Hypothalamus (tissue), 51 donors: ENCODE measurements at places on chromosomes 1 and 21.

- DNase-seq, result no peak
These were observed 516.3 kb upstream of the BEND5 start for GRCh38 chr1:49293016-49293415.

- DNase-seq, result no peak
These were observed 6.2 kb downstream of the ECHDC2 start for GRCh38 chr1:52915211-52915854.

DNA sequence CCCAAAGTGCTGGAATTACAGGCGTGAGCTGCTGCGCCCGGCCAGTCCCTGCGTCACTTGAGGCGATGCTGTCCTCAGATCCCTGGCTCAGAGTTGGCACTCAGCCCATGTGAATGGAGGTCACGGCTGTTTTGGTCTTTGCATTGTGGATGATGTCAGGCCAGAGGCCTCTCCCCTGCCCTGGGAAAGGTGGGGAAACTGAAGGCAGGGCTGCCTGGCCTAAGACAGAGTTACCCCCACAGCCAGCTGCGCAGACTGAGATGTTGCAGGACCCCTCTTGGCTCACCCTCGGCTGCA is 821 bp downstream of the MASP2 start:
- DNase-seq, result no peak

DNA sequence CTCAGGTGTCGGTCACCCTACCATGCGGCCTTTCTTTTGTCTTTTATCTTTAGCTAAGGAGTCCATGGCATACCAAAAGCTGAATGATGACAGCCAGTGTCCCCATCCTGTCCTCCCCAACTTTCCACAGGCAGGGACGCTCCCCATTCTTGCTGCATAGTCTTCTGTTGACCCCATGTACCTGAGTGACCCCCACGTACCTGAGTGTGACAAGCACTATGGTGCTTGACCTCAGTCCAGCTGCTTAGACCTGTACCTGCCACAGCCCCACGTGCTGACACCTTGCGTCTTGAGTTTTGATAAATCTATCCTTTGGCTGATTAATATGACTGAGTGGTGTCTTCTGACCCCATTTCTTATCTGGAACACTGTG is 26.9 kb downstream of the SKI start:
- DNase-seq, result no peak

DNA sequence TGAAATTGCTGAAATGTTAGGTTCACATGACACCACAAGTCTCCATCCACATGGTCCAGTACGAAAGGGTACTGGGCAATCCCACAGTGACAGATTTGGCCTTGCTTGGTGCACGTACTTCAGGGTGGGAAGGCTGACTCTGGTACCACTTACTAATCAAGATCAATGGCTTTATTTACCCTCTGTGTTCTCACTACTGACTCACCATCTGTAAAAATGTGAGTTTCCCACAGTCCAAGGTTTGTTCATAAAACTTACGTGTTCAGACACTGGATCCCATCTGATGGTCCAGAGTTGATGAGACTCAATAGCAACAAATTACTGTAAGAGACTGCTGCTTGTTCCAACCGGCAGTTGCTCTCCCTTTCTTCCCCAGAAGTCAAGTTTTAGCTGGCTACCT is 231.7 kb downstream of the LMX1A start:
- DNase-seq, result no peak

DNA sequence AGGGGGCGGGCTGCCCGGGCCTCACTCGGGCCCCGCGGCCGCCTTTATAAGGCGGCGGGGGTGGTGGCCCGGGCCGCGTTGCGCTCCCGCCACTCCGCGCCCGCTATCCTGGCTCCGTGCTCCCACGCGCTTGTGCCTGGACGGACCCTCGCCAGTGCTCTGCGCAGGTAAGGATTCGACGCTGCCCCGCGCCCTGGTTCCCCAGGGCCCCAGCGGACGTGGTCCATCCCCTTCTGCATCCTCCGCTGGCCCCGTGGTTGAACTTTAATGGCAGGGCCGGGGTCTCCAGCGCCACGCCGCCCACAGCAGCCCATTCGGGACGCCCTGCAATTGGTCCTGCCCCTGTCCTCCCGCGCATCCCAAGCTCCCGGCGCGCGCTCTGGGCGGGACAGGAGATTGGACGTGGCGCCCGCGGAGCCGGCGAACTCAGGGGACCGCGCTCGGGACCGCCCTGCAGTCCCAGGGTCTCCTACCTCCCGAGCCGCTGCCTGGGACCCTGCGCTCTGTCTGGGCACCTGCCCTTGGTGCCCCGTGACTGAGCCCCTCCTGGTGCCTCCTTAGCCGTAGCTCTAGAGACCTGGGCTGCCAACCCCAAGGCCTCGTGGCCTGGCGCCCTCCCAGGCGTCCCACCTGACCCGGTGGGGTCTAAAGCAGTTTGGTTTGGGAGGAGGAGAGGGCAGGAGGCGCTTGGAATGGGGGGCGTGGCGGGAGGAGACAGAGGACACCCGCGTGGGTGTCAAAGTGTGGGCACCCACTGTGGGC is at the start of gene ALPL:
Gene ALPL (plus strand): TSS at position 73 of the 762 bp plus-strand sequence. CDS start 44,659 bp downstream, outside the sequence.
- DNase-seq, result no peak

- no peak for DNase-seq
These were observed 578.3 kb upstream of the NR5A2 start for GRCh38 chr1:199449221-199449620.

GRCh38 chr21:10463156-10463555 is 58.2 kb upstream of the TPTE start:
- DNase-seq, result no peak

DNA sequence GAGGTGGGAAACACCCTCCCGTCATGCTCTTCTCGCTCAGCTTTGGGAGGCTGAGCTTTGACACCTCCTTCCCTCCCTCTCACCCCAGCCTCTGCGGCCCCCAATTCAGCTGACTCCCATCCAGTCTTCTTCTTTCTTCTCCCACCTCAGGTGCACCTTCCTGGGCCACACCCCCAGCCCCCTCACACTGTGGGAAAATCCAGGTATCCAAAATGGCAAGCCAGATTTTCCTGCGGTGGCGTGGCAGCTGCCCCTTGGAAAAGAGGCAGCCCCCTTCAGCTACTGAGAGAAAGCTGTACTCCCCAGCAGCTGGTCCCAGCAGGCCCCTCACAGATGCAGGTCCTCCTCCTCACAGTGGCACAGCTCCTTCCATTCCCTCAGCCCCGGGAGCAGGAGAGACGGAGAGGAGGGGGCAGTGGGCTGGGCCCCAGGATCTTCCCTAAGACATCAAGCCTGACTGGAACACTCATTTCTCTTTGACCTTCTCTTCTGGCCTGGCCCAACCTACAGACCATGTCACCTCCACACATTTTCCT is 61.6 kb downstream of the OPTC start:
- no peak for DNase-seq

- DNase-seq, result no peak
These were observed 187.2 kb upstream of the FOXD3 start for GRCh38 chr1:63135174-63135512.

DNA sequence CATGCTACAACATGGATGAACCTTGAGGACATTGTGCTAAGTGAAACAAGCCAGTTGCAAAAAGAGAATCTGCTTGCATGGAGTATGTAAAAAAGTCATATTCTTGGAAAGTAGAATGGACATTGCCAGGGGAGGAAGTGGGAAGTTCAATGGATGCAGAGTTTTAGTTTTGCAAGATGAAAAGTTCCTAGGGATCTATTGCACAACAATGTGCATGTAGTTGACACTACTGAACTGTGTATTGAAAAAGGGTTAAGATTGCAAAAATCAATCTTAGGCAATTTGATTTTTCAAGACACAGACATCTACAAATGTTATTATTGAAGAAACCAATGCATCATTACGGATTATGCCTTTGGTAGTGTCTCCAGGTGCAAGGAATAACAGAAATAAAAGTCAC is 50.3 kb upstream of the MAGI3 start:
- DNase-seq, result no peak

- DNase-seq, result no peak
These were observed 897 bp downstream of the CYYR1 start for GRCh38 chr21:26572076-26572701.

GRCh38 chr1:5745800-5746610 is 246.2 kb downstream of the NPHP4 start:
- peak; percentile 12 for DNase-seq
